RKO (cell line): ENCODE measurements at places on chromosomes 2 and 18.

DNA sequence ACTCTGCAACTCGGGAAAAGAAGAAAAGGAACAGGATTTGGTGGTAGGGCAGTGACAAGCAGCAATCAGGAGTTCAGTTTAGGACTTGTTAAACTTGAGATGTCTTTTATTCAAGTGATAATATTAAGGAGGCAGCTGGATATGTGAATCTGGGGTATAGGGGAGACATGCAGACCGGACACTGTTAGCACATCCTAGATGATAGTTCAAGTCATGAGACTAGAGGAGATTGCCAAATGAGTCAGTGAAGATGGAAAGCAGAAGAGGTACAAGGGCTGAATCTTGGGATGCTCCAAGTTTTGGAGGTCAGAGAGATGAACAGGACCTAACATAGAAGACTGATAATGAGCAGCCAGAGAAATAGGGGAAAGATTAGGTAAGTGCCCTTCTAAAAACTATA is 69.5 kb upstream of the PSME4 start:
- DNase-seq = no peak

DNA sequence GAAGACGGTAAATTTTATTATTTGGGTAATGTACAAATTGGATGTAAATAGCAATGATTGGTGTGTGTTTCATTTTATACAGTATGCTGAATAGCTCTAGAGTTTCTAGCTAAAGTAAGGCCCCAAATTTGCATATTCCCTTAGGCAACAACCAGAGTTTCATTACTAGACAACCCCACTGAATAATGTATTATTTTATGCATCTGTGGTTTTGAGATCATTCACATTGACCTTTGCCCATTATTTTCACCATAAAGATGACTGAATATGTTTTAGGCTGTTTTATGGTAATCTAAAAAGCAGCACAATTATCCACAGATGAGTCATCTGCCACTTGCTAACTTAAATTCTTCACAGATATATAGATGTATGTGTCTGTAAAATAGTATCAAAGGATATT is 44.5 kb upstream of the C2orf74 start:
- DNase-seq = no peak

GRCh38 chr2:144780983-144781382 is 261.1 kb upstream of the ZEB2 start:
- no peak for DNase-seq

- no peak for DNase-seq
Measured at GRCh38 chr18:53817976-53818950, 406.2 kb downstream of the MBD2 start.

DNA sequence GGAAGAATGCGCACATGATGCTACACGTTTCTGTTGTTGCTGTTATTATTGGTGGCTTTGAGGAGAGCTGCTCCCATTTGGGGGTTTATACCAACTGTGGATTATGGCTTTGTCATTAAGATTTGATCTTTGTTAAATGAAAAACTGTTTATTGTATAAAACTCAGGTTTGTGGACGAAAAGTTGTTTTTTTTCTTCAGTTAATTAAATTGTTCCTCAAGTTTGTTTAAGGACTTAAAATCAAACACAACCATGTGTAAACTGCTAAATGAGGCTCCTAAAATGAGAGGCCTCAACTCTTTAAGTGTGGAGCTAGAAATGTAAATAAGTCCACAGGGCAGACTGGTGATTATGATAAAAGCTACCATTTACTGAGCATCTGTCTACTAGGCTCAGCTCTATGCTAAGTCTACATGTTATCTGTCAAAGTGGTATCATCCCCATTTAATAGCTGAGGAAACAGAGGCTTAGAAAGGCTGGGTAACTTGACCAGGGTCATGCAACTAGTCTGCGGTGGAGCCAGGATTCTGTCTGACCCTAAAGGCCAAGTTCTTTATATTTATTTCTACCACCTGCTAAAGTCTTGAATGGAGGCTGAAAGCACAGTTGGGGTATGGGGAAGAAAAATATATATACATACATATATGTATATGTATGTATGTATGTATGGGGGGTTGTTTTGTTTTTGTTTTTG is 4.1 kb downstream of the MYCN start:
- no peak for DNase-seq

- peak; percentile 67 for DNase-seq
Measured at GRCh38 chr2:7097353-7097895, 180.2 kb downstream of the RNF144A start.

DNA sequence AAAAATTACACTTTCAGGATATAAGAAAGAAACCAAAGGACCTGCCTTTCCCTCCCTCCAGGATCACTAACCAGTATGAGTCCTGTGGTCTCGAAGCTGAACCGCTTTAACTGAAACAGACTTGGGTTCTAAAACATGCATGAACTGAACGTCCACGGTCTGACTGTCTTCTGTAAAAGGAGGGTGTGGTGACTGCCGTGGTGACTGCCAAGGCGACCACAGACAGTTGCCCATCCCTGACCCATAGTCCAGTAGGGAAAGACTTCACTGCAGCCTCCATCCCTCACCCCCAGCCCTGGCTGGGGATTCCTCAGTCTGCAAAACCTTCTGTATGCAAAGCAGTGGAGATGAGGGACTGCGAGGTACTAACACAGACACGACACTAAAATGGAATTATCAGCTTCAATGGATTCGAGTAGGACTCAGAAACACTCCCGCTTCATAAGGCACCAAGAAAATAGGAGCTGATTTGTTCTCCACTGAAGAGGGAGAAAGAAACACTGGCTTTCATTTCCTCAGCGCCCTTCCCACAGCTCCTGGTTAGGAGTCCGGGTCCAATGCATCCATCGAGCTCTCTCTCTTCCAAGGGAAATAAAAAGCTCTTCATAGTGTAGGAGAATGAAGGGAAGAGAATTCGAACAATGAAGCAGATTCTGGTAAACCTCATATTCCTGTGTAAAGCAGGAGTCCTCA is 197.2 kb downstream of the HDAC4 start:
- DNase-seq = no peak
